ENCODE measurements at places on chromosomes 4 and X. TPM values are rescaled to one million over a fixed set of nuclear protein-coding genes. Genes with fewer than 3 reads are reported as not detected.

The SLC38A5 gene
- total RNA-seq: 88.9 TPM

The ACOX3 gene
- 29.9 TPM for total RNA-seq

The NPY2R gene
- not detected for total RNA-seq

The SLC7A11 gene
- 91.2 TPM for total RNA-seq

The ASMT gene
- not detected for total RNA-seq

The XAGE1A gene
- not detected for total RNA-seq

The PGAM4 gene
- total RNA-seq: not detected

The SPIN3 gene
- 4.4 TPM for total RNA-seq

The VCX2 gene
- not detected for total RNA-seq

The TREX2 gene
- total RNA-seq: 0.73 TPM

The MAGEA2B gene
- not detected for total RNA-seq

The NOCT gene
- total RNA-seq: 23.6 TPM

The SH2D1A gene
- total RNA-seq: not detected

The PDHA1 gene
- total RNA-seq: 169 TPM

The GPR143 gene
- 3.1 TPM for total RNA-seq

The DGKQ gene
- 19.6 TPM for total RNA-seq

The TACC3 gene
- 18.1 TPM for total RNA-seq

The ADH7 gene
- total RNA-seq: not detected

The FGFBP2 gene
- total RNA-seq: not detected

The H2BW2 gene
- not detected for total RNA-seq

The EREG gene
- not detected for total RNA-seq

Data from pulmonary artery endothelial cell (primary cell).